ENCODE measurements at places on chromosomes 13 and 19. TPM values are rescaled to one million over a fixed set of nuclear protein-coding genes. Genes with fewer than 3 reads are reported as not detected.

GRCh38 chr13:44263751-44264620 lies 109.6 kb upstream of the SERP2 start:
- DNase-seq: peak; percentile 76

The IGSF23 gene
- not detected for total RNA-seq

DNA sequence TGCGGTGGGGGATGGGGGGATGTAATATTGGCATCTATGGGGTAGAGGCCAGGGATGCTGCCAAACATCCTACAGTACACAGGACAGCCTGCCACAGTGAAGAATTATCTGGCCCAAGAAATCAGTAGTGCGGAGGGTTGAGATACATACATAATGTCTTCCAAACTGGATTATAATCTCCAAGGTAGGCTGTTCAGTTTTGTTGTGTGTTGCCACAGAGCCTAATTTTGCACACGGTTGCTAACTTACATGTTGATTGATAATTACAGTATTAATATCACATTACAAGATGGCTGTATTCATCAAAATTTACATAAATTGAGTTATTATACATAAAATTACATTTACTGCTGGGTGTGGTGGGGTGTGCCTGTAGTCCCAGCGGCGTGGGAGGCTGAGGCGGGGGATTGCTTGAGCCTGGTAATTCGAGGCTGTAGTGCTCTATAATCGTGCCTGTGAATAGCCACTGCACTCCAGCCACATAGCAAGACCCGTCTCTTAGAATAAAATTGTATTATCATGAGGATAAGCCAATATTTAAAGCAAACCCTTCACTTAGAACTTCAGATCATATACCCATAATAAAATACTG lies 8.1 kb downstream of the POMP start:
- DNase-seq: no peak

DNA sequence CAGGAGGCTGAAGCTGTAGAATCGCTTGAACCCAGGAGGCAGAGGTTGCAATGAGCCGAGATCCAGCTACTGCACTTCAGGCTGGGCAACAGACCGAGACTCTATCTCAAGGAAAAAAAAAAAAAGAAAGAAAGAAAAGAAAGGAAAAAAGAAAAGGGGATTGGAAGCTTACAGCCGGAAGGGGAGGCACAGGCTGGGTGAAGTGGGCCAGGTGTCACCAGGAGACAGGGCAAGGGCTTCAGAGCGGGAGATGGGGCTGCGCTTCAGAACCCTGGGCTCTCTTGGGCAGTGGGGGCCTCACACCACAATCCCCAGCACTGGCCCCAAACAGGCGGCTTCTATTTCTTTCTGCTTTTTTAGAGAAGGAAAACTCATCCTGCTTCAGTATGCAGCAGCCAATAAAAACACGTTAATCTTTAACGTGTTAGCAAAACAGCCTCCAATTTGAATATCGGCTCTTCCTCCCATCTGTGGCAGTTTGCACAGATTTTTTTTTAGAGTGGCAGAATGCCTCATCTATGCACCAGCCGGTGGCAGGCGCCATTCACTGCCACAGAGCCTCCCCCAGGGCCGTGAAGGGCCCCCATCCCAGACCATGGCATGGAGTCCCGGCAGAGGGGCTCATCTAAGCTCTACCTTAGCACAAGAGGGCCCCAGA lies 46.6 kb upstream of the C19orf12 start:
- no peak for DNase-seq

DNA sequence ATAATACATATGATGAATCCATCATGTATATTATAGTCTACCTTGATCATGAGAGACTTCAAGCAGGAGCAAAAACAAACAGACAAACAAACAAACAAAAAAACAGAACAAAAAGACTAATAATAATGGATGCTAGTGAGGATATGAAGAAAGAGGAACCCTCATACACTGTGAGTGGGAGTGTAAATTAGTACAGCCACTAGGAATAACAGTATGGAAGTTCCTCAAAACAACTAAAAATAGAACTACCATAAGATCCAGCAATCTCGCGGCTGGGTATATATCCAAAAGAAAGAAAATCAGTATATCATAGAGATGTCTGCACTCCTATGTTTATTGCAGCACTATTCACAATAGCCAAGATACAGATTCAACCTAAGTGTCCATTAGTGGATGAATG lies 7.0 kb upstream of the DLEU7 start:
- DNase-seq: no peak

DNA sequence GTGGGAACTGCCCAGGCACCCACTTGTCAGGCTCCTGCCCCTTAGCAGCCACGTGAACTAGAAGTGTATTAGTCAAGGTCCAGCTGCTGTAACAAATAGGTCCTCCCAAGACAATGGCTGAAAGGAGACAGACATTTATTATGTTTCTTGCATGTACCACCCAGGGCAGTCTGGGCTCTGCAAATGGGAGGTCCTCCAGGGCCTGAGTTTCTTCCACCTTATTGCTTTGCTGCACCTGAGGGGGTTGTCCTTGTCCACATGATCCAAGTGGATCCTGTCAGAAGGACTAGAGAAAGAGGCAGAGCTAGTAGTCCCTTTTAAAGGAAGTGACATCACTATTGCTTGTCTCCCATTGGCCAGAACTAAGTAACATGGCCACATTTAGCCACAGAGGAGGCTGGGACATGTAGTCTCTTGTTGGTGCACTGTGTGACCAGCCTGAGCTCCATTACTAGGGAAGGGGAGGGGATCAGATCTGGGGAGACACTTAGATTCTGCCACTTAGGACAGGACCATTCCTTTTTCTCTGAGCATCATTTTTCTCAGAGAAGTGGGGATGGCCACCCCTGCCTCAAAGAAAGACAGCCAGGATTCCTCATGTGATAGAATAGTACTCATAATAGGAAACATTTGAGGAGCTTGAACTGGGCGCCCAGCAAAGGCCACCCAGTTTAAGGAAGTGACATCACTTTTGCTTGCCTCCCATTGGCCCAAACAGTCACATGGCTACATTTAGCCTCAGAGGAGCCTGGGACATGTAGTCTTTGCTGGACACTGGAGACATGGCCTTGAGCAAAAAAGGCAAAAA lies 15.1 kb downstream of the CC2D1A start:
- DNase-seq: peak; percentile 21

The GNG14 gene
- not detected for total RNA-seq

DNA sequence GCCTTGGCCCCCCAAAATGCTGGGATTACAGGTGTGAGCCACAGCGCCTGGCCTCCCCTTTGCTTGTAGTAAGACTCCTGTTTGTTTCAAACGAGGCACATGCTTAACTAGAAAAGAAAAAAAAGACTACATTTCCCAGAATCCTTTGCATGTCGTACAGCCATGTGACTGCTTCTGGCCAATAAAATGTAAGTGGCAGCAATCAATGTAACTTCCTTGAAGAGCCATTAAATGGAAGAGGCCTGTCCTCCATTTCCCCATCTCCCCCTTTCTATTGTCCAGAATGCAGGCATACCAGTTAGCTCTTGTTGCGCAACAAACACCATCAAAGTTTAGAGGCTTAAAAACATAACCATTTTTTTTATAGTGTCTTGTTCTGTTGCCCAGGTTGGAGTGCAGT lies 10.4 kb upstream of the GPR32 start:
- no peak for DNase-seq

The URAD gene
- total RNA-seq: not detected

Measured in dorsolateral prefrontal cortex (tissue), 122 donors.